ENCODE measurements at places on chromosomes 11 and 22. TPM values are rescaled to one million over a fixed set of nuclear protein-coding genes. Genes with fewer than 3 reads are reported as not detected.

GRCh38 chr22:41725510-41726110 is 26.3 kb downstream of the MEI1 start:
- DNase-seq = no peak

GRCh38 chr11:50098186-50098725 is 65.6 kb downstream of the OR4C45 start:
- DNase-seq = no peak

- no peak for DNase-seq
These were observed 13.5 kb upstream of the TUB start for GRCh38 chr11:8067567-8067928.

DNA sequence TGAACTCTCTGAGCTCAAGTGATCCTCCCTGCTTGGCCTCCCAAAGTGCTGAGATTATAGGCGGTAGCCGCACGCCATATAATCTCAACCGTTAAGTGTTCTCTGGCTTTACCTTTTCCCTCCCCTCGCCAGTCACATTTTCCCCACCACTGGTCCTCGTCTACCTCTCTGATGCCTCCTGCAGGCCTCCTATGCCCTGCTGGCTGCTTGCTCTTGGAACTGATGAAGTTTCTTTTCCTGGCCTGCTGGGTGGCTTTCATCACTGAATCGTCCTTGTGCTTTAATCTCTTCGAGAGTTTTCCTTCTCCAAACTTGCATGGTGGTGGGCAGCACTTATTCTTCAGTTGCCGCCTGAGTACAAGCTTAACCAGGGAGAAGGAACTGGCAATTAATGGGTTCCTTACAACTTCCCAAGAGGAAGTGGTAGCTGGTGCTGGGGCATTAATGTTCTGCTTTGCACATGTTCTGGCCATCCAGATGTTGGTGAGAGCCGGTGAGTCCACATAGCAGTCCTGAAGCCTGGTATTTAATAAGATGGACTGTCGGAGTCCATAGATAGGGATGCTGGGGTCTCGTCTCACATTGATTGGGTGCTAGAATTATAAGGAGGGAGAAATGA is 1.3 kb downstream of the C22orf31 start:
- no peak for DNase-seq

- no peak for DNase-seq
These were observed 10.0 kb downstream of the BCL2L13 start for GRCh38 chr22:17648569-17648968.

SERHL2 gene
- total RNA-seq = 2.1 TPM
